ENCODE measurements at places on chromosomes 6 and 20.
A peak's percentile ranks its signal among the peaks of the same experiment; 100 is the strongest.

DNA sequence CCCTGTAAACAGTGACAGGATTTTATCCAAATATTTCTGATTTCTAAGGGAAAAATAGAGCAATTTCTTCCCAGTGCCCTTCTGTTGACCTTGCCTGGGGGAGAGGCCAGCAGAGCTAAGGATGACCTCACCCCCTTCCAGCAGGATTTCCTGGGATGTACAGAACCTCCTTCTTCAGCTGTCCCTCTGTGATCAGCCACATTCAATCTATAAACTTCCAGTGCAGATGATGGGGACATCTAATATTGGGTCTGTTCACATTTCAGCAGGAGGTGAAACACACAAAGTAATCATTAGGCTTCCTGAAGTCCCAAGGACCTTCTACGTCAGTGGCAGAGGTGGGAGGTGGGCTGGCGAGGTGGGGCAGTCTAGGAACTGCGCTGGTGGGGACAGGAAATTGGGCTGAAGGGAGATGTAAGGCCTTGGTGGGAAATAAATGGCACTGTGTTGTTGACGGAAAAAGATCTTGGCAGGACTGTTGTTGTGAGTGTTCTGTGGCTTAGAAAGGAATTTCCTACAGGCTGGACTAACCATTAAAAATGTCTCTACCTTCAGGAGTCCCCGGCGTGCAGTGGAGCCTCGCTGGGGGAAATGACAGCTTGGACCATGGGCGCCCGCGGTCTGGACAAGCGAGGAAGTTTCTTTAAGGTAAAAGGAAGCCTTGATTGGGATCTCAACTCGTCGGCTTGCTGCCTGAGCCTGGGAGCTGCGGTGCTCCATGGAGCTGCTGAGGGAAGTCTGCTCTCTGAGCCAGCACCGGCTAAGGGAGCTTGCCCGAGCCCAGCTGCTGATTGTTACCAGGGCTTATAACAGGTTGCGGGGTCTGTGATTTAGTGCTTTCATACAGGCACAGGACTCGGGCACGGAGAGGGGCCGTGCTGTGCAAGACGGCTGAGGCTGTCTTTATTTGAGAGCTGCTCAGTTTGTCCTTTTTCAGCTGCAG is 127.9 kb upstream of the NAA20 start:
- peak; percentile 83 for DNase-seq

- DNase-seq = no peak
These were observed 140.3 kb downstream of the SYNDIG1 start for GRCh38 chr20:24609757-24610156.

- DNase-seq = no peak
These were observed 2.2 kb upstream of the TUBB2B start for GRCh38 chr6:3229566-3230178.

DNA sequence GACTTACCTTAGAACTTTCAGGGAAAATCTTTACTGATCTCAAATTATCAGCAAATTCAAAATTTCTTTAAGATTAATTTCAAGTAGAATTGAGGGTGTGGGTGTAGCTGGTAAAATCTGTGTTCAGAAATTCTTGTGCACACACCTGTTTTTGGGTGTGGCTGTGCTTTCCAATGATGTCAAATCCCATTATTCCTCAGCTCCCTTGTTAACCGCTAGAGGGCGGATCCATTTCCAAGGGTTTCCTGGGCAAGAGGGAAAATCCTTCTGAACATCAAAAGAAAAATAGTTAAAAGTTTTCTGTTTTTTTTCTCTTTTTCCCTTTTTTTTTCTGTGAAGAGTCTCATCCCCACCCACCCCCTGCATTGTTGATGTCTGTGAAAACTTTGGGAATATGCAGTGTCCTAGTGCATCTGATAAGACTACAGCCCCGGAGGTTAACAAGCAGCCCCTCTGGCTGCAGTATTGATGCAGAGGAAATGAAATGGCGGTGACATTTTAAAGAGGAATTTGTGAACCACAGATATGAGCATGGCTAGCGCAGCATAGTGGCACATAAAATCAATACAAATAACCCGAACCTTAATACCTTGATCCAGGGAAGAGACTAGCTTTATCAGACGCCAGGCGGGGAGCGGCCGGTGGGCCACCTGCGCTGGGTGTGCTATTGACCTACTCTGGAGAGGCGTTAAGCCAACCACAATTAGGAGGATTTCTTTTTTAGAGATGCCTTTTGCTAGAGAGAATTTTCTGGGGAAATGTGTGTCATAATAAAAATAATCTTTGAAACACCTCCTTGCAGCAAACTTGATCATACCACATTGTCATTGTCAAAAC is 130.9 kb downstream of the FOXA2 start:
- no peak for DNase-seq

GRCh38 chr6:1911474-1911873 is 301.8 kb downstream of the FOXC1 start:
- no peak for DNase-seq

- no peak for DNase-seq
These were observed 43.0 kb downstream of the GOPC start for GRCh38 chr6:117559299-117559698.

DNA sequence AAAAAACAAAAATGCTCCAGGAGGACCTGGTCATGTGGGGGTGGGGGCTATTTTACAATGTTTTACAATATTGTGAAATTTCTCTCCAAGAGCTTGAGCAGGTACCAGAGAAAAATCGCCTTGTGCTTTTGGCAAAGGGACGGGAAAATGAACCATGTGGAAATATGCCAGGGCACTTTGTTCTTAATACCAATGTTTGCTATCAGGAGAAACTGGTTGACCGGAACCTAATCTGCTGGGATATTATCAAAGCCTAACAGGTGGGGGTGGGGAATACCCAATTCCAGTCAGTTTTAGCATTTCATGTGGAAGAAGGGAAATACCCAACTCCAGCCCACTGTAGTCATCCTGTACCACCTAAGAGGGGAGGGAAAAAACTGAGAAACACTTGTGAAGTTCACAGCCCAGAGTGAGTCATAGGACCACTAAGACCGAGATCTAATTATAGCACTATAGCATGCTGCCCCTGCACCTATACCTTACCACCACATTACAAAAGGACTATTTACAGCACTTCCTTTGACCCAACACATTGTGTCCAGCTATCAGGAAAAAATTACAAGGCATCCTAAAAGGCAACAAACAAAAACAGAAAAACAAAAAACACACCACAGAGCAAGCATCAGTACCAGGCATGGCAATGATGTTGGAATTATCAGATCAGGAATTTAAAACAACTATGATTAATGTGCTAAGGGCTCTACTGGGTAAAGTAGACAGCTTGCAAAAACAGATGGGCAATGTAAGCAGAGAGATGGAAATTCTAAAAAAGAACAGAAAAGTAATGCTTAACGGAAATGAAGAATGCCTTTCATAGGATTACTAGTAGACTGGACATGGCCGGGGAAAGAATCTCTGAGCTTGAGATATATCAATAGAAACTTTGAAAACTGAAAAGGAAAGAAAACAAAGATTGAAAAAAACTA is 84.1 kb upstream of the POPDC3 start:
- no peak for DNase-seq

Data from femur (tissue), 1 donor.